ENCODE measurements at places on chromosomes 7 and 10. TPM values are rescaled to one million over a fixed set of nuclear protein-coding genes. Genes with fewer than 3 reads are reported as not detected.

Gene CALHM3
- total RNA-seq, result 4.8 TPM

Gene CACUL1
- 39.2 TPM for total RNA-seq

DNA sequence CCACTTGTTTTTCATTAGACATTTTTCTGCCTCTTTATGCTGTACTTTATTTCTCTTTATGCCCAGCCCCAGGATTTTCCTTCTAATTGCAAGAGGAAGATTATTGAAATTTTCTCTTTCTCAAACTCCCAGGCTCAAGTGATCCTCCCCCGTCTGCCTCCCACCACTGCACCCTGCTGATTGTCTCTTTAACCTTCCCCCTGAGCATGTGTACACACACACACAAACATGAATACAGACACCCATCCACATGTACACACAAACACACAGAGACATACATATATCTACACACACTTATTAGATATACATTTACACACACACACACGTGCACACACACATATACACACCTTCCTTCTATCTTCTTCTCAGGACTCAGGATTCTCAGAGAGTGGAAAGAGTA is 37.3 kb upstream of the MAP3K8 start:
- DNase-seq, result no peak

DNA sequence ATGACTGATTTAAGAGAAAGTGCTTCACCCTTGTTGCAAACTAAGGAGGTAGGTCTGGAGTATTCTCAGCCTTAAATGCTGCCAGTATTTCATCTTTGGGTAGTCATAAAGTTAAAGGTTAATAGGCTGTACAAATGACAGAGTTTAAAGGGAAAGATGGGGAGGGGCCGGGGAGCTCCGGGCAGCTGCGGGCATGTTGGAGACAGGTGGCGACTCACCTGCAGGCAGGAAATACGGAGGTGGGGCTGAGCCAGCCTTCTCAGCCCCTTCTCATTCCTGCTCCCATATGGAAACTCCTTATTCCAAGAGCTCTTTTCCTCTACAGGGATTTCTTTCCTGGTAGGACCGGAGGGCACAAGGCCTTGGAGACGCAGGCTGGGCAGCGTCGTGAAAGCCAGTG is 31.8 kb upstream of the HMX3 start:
- DNase-seq, result no peak

Gene FRAT1
- 1.8 TPM for total RNA-seq

Gene TYSND1
- total RNA-seq, result 19.1 TPM

Gene HMX2
- total RNA-seq, result not detected

Gene SLC13A1
- not detected for total RNA-seq

- no peak for DNase-seq
Observed at GRCh38 chr7:128841921-128842673, 11.9 kb downstream of the FLNC start.

GRCh38 chr7:92135052-92135889 is 994 bp upstream of the CYP51A1 start:
- peak; percentile 8 for DNase-seq

DNA sequence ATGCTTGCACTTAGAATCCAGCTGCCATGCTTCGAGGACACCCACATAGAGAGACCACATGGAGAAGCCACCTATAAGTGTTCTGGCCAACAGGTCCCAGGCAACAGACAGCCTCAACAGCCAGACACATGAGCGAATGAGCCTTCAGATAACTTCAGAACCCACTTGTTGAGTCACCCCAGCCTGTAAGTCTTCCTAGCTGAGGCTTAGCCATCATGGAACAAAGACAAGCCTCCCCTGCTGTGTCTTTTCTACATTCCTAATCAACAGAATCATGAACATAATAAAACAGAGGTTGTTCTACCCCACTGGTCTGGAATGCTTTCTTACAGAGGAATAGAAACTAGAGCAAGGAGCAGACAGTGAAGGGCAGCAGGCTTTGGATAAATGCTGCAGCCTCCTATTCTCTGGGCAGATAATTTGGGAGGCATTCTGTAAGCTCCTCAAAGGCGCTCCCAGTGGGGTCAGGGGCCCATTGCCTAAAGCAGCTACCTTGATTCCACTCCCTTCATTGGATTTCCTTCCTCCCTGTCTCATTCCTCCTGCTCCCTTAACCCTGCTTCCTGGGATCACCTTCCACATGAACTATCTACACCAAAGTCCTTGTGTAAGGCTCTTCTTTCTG is 4.6 kb downstream of the TLL2 start:
- peak; percentile 70 for DNase-seq

- no peak for DNase-seq
Observed at GRCh38 chr7:135197906-135198655, 13.2 kb downstream of the WDR91 start.

Gene SUGCT
- 3.3 TPM for total RNA-seq

DNA sequence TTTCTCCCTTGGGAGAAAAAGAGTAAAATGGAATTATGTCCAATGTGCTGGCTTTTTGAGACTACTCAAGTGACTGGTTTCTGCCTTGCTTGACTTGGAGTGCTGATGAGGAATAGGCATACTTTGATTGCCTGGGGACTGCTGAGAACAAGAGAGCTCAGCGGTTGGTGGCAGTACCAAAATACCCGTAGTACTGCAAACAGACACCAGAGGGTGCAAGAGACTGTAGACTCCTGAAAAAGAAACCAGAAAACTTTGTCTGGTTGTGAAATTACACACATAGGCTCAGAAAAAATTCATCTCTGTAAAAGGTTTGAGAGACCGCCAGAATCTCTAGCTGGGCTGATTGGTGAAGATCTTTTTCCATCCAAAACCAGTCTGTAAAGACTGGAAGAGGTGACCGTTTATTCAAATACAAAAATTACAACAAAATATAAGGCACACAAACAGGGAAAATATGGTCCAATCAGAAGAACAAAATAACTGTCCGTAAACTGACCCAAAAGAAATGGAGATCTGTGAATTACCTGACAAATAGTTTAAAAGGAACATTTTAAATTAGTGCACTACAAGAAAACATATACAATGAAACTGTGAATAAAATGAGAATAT is 18.5 kb downstream of the BICC1 start:
- DNase-seq, result peak; percentile 79

Gene GIMAP5
- not detected for total RNA-seq

- DNase-seq, result no peak
Observed at GRCh38 chr10:119417852-119418251, 124.7 kb downstream of the RGS10 start.

- peak; percentile 57 for DNase-seq
Observed at GRCh38 chr10:69957886-69958555, 94.6 kb upstream of the MACROH2A2 start.

Gene KAT6B
- 5.2 TPM for total RNA-seq

Gene CTAGE4
- not detected for total RNA-seq

Gene OR2A42
- not detected for total RNA-seq

DNA sequence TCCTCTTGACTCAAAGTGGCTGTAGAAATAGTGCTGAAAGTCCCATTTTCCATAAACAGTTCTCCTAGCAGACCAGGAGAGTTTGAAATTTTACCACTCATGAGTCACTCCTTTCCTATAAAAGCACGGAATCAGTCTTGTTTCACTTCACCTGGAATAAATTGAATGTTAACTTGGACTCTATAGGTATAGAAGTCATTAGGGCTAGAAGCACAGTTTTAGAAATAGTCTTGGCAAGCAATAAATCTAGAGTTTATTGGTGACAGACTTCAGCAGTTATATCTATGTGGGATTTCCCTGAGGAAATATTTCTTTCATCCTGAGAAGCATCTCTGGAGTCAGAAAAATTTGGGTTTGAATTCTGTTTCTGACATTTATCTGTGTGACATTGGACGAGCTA is 212.4 kb downstream of the RNLS start:
- no peak for DNase-seq

Gene FFAR4
- not detected for total RNA-seq

- DNase-seq, result peak; percentile 88
Observed at GRCh38 chr10:22821501-22821900, 106.4 kb upstream of the ARMC3 start.

Gene CCDC172
- not detected for total RNA-seq

GRCh38 chr7:128939861-128940410 is 2.2 kb downstream of the IRF5 start:
- no peak for DNase-seq

DNA sequence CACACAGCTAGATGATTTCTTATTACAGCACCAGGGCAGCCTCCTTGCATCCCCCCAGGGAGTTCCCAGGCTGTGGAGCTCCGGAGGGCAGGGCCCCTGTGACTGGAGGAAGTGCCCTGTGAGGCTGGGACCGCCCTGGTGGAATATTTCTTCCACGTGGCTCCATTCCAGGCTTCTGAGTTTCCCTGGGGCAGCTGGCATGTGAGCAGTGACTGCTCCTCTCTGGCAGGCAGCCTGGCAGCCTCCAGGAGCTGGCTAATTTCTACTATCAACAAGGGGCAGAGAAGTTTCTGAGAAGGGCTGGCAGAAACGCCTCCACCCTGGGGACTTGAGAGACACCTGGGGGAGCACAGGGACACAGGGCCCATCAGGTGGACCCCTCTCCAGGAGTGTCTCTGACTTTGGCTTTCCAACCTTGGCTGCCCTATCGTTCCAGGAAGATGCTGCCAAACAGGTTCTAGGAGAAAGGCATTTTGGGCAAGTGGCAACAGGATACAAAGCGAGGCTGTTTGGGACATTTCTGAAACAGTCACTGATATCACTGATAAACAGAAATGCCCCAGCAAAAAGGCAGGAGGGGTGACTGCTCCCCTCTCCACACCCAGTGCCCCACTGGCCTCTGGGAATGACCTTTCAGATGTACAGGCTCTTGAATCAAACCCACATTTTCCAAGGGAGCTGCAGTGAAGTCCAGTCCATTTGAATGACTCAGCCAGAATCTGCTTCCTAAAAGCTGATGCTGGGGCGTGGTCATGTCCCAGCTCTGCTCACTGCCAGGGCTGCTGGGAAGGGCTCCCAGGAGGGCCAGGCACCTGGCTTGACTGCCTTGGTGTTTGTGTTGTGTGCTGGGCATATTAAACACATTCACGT is 16.1 kb downstream of the MYOF start:
- DNase-seq, result peak; percentile 99

Gene AGBL3
- total RNA-seq, result 1.9 TPM

DNA sequence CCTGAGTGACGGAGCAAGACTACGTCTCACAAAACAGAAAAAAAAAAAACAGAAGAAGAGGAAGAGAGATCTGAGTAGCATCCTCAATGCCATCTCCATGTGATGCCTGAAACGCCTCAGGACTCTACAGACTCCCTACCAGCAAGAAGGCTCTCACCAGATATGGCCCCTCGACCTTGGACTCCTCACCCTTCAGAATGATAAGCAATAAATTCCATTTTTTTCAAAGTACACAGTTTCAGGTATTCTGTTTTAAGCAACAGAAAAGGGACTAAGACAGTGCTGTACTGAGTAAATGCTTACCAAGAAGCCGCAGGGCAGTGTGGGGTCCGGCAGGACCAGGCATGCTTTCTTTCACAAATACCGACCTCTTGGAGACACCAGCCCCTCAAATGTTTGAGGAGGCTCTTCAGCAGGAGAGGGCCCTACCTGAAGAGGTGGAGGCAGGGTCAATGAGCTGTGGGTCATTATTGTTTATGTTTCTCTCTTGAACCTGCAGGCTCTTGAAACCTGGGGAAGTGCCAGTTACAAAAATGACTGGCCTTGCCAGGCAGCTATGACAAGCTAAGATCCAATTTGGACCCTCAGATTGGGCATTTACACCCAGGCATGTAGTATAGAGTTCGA is 204.1 kb upstream of the LYZL1 start:
- no peak for DNase-seq

GRCh38 chr7:148858489-148858888 is 25.6 kb downstream of the EZH2 start:
- DNase-seq, result no peak

DNA sequence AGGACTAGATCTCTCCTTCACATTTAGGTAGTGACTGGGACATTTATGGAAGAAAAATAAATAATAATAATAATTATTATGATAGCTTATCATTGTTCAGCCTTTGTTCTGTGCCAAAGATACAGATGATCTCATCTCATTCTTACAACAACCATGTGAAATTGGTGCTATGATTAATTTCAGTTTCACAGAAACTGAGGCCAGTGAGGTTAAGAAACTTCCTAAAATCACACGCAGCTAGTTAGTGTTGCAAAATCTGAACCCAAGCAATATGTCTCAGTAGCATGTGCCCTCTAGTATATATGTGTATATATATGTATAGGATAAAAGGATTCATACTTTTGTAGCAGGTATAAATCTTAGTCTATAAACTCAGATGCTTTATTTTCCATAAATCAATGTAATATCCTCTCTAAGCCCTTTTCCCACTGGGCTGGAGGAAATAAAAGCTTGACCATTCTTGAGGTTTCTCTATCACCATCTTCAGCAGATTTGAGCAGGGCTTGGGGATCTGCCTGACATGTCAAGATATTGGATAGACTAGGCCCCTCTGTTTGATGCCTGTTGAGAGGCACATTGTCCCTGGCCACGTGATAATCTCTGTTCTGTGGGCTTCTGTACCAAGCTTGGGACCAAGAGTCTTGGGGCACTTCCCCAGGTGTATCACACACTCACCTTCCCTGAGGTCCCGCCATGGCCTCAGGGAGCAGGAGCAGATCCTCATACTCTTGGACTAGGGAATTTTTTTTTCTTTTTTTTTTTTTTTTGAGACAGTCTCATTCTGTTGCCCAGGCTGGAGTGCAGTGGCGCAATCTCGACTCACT is 172.6 kb upstream of the NRP1 start:
- DNase-seq, result no peak

Data from A172 (cell line).